ENCODE measurements at places on chromosomes 3 and 15.

GRCh38 chr3:34012102-34012461 lies 213.7 kb downstream of the PDCD6IP start:
- no peak for DNase-seq

- no peak for DNase-seq
Observed at GRCh38 chr3:127800508-127800907, 21.8 kb downstream of the MGLL start.

- no peak for DNase-seq
Observed at GRCh38 chr15:48447657-48448056, 116.4 kb downstream of the DUT start.

DNA sequence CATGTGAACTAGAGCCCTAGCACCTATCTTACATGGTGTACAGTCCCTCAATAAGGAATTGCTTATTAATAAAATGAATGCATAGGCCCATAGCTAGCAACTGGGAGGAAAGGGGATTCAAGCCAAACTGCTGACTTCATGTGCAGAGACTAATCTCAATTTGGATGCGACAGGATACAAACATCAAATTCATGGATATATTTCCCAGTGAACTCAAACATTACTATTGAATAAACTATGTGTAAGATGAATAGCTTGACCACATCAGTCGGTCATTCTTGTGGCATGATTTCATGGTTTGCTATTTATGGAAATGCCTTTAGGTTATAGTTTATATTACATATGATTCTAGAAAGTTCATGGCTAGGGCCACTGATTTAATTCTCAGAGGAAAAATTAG lies 268.6 kb upstream of the SLITRK3 start:
- no peak for DNase-seq

- DNase-seq = no peak
Observed at GRCh38 chr3:14792691-14793121, 26.1 kb upstream of the FGD5 start.

- no peak for DNase-seq
Observed at GRCh38 chr3:70247955-70248354, 64.5 kb downstream of the MDFIC2 start.

DNA sequence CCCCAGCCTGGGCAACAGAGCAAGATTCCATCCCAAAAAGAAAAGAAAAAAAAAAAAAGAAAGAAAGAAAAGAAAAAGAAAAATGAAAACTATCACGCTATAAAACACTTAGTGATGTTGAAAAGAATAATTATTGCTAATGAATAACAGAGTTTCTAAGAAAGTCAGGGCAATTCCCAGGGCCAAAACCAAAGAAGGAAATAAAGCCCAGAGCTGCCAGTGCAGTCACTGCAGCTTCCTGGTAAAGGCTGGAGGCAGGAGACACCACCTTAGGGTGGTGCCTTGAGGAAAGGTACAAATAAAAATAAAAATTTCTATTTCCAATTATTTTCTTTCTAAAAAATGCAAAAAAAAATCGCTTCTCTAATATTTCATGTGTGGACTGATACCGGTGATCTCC lies 19.7 kb upstream of the UACA start:
- no peak for DNase-seq

- DNase-seq = no peak
Observed at GRCh38 chr3:45337839-45338470, 50.4 kb upstream of the LARS2 start.

DNA sequence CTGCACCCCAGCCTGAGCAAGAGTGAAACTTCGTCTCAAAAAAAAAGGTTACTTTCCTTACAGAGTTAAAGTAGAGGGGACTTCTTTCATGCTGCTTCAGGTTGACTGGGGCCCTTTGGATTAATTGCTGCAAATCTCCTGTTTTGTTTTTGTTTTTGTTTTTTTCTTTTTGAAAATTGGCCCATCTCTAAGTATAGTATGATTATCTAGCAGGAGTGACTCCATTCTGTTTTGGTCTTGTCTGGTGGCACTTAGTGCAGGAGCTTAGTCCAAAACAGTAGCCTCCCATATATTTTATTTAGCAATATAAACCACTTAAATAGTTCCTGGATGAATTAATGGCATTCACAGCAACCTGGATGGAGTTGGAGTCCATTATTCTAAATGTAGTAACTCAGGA lies 113.0 kb downstream of the RPL22L1 start:
- no peak for DNase-seq

- no peak for DNase-seq
Observed at GRCh38 chr3:111481551-111481950, 60.4 kb upstream of the CD96 start.

DNA sequence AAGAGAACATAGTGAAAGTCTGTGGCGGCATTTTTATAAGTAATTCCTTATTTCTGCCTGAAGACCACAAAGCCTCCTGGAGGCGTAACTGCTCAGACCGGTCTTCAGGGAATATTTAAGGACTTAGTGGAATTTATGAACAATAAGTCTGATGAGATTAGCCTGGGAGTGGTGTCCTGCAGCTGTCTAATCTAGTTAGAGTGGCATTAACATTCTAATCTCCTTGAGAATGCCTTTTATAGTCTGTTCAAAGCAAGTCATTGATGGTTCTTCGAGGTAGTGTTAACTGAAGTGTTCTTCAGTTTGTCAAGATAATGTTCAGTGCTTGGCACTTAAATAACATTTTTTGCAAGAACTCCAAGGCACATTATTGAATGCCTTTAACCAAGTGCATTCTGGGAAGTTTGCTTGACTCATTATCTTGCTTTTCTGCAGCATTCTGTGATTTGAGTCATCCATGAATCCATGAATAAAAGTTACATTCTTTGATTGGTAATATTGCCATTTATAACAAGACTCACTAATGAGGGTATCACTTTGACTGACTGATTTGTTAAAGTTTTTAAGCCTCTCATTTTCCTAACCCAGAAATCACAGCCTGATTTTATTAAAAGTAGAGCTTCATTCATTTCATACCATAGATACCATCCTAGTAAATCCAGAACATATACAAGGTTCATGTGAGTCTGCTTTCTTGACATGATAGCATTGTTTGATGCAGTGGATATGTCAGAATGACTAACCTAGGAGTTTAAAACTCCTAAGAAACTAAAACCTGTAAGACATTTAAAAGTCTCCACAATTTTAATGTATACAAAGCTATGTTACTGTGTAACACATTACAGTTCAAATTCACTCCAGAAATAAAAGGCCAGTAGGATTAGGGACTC lies 12.5 kb downstream of the RBM5 start:
- DNase-seq = no peak

GRCh38 chr15:66901336-66902100 lies 163.9 kb upstream of the SMAD3 start:
- DNase-seq = no peak

GRCh38 chr3:39118079-39118478 lies 10.6 kb downstream of the TTC21A start:
- no peak for DNase-seq

DNA sequence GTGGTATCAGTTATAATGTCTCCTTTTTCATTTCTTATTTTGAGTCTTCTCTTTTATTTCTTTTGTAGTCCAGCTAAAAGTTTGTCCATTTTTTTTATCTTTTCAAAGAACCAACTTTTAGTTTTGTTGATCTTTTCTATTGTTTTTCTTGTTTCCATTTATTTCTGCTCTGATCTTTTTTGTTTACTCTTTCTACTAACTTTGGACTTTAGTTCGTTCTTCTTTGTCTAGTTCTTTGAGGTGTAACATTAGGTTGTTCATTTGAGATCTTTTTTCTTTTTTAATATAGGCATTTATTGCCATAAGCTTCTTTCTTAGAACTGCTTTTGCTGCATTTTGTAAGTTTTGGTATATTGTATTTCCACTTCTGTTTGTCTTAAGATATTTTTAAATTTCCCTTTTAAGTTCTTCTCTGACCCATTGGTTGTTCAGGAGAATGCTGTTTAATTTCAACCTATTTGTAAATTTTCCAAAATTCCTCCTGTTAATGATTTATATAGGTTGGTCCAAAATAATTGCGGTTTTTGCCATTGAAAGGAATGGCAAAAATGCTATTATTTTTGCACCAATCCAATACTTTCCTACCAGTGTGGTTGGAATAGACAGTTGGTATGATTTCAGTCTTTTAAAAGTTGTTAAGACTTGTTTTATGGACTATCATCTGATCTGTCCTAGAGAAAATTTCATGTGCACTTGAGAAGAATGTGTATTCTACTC lies 51.2 kb downstream of the KAT2B start:
- no peak for DNase-seq

DNA sequence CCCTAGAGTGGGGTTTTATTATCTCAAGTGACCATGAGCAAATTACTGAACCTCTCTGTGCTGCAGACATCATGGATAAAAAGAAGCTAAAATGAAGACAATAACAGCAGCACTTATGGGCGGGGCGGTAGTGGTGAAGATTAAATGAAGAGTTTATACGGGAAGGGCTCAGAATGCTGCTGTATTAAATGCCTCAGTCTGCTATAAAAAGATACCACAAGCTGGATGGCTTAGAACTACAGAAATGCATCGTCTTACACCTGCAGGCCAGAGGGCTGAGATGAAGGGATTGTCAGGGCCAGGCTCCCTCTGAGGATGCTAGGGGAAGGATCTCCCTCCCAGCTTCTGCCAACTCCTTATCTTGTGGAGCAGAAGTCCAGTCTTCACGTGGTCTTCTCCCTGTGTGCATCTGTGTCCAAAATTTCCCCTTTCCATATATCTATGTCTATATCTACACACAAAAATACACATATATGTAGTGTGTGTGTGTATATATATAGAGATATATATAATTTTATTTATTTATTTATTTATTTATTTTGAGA lies 2.9 kb downstream of the ALG1L2 start:
- no peak for DNase-seq

DNA sequence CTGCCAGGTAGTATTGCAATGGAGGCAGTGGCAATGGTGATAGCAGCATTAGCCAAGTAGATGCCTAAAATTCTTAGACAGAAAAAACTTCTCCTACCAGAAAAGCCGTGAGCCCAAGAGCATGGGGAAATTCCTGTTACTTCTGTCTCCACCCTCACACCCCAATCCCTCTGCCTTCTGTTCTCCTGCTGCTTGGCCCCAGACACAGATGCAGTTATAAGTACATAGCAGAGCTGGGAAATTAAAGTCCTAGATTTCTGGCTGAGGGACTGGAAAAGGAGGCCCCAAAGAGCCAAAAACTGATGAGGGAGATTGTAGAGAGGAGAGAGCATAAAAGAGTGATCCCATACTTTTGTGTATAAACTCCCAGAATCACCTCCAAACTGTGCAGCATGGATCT lies 166.9 kb downstream of the SMAD6 start:
- no peak for DNase-seq

DNA sequence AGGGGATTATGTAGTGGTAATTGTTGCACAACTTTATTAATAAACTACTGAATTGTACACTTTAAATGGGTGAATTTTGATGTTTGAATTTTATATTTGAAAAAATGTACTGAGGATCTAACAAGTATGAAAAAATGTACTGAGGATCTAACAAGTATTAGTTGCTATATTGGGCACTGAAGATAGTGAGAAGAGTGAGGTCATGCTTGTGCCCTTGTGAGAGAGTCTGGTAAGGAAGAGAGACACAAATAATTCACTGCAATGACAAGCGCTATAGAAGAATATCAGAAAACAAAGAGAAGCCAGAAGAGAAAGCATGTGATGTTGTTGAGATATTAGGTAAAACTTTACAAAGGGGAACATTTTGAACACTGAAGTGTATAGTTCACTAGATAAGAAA lies 137.6 kb downstream of the DTWD1 start:
- no peak for DNase-seq

- DNase-seq = no peak
Observed at GRCh38 chr15:38086611-38087010, 152.2 kb downstream of the TMCO5A start.

DNA sequence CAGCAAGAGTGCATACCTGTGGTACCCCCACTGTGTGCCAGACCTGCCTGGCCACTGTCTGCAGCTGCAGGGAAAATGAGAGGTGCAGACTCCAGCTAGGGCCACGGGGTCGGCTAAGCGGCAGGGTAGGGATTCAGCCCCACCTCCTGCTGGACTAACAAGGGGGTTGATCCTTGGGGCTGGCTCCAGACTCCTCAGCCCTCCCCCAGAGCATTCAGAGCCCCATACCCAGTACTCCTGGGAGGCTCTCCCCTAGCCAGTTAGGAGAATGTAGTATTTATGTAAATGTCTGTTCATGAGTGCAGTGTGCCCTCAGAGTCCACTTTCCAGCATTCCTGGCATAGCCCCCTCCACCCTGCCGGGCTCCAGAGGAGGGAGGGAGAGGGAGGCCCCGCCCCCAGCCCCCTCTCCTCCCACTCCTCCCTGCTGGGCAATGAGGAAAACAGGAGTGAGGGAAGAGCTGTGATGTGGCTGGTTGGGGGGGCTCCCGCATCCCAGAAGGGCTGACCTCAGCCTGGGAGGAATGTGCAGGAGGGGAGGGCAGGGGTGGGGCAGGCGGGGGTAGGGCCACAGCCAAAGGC lies 4.5 kb upstream of the SEMA3B start:
- peak; percentile 9 for DNase-seq

- DNase-seq = no peak
Observed at GRCh38 chr3:28345690-28346089, 2.8 kb upstream of the ZCWPW2 start.

GRCh38 chr3:123019161-123019560 lies 8.4 kb downstream of the SEMA5B start:
- DNase-seq = no peak

GRCh38 chr3:187975561-187976364 lies 178.2 kb upstream of the LPP start:
- DNase-seq = no peak

- DNase-seq = no peak
Observed at GRCh38 chr15:38217788-38218609, 34.6 kb upstream of the SPRED1 start.

Measured in COR-L47 (cell line).